DMS153 (cell line): ENCODE measurements at places on chromosomes 12 and 14.

GRCh38 chr12:13027032-13027431, 17.1 kb upstream of the FAM234B start:
- no peak for DNase-seq

DNA sequence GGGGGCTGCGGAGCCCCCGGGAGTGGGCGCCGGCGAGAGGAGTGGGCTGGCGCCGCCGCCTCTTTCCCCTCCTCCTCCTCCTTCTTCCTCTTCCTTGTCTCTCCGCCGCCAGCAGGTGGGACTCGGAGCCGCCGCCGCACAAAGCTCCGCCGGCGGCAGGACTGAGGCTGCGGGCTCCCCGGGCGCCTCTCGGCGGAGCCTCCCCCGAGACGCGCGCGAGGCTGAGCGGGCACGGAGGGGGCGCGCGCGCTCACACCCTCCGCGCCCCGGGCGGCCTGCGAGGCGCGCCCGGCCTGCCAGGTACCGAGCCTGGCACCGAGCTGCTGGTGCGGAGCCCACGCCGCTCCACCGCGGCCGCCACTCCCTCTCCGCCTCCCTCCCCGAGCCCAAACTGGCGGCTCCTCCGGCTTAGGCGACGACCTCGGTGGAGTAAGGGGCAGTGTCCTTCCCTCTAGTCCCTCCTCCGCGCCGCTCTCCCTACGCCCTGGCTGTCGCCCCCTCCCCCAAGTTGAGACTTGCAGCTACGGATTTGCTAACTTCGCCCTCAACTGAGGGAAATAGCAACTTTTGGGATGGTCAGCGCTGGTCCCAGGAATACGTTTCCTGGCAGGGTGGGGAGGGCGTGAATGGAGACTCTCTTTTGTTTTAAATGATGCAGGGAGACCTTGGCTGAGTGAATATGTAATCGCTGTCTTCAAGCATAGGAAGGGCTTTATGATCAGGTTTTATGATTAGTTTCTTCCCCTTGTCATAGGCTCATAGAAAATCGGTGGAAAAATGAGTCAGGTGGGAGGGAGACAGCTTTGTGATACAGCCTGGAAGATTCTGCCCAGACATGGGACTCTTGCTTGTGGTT, 199.5 kb upstream of the CAND1 start:
- DNase-seq = no peak

- DNase-seq = no peak
Measured at GRCh38 chr14:77498120-77498979, at the start of gene ISM2. ISM2 (minus strand) TSS chr14:77498816; CDS start chr14:77498793, 23 bp downstream.

DNA sequence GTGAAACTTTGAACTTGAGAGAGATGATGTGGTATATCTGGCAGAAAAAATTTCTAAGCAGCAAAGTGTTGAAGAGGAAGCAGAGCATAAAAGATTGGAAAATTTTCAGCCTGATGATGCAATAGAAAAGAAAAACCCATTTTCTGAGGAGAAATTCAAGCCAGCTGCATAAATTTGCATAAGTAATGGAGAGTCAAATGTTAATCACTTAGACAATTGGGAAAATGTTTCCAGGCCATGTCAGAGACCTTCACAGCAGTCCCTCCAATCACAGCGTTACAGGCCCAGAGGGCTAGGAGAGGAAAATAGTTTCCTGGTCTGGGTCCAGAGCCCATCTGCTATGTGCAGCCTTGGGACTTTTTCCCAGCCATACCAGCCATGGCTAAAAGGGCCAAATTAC, 469.0 kb upstream of the FOXG1 start:
- DNase-seq = no peak

DNA sequence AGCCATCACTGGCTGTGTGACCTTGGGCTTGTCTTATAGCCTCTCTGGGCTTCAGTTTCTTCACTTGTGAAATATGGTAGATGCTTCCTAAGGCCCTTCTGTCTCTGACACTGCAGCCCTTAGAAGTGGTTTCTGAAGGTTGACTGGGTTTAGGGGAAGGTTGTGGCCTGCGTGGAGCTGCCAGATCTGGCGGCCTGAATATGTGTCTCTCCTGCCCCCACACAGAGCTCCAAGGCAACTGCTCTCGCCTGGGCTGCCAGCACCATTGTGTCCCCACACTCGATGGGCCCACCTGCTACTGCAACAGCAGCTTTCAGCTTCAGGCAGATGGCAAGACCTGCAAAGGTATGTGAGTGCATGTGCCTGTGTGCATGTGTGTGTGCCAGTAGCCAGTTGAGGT, 4.0 kb downstream of the LRP1-AS start:
- DNase-seq = no peak

GRCh38 chr14:36256126-36256801, 64.2 kb downstream of the MBIP start:
- no peak for DNase-seq

DNA sequence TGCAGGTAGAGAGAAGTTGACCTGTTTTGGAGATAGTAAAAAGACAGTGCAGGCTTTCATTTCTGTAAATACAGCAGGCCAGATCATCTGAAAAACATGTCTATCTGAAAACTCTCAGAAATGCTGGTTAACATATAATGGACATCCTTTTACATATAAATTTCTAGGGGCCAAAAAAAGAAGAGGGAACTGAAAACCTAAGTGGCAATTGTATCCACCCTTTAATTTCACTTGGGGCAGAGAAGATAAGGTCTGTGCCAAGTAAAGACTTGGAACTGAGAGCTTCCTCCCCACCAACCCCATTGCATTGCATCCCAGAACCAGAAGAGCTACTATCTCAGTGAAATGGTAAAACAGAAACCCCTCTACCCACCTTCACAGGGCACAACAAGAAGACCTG, 141.0 kb downstream of the SRGAP1 start:
- DNase-seq = no peak

GRCh38 chr12:72937486-72937885, 665.3 kb downstream of the TRHDE start:
- no peak for DNase-seq

- DNase-seq = no peak
Measured at GRCh38 chr14:24863968-24864684, 185.8 kb downstream of the STXBP6 start.

DNA sequence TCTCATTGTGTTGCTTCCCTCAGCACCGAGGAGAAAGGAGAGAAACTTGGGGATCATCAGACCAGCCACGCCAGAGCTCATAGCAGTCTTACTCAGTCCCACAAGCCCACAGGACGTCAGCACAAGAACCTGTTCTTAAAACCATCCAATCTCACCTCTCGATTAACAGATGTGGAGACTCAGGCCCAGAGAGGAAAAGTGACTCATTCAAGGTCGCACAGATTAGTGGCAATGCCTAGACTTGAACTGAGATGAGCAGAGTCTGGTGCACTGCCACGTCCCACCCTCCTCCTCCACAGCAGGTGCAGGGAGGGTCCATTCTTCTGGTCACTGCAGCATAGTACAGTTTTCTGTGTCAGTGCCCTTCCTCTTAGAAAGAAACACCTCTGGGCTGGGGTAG, 154.9 kb upstream of the PZP start:
- DNase-seq = no peak

GRCh38 chr12:81502912-81503695, 256.0 kb downstream of the PPFIA2 start:
- DNase-seq = no peak

GRCh38 chr12:111182382-111182781, 186.5 kb downstream of the PHETA1 start:
- DNase-seq = no peak

GRCh38 chr12:52633383-52633782, 15.0 kb upstream of the KRT73 start:
- DNase-seq = no peak

DNA sequence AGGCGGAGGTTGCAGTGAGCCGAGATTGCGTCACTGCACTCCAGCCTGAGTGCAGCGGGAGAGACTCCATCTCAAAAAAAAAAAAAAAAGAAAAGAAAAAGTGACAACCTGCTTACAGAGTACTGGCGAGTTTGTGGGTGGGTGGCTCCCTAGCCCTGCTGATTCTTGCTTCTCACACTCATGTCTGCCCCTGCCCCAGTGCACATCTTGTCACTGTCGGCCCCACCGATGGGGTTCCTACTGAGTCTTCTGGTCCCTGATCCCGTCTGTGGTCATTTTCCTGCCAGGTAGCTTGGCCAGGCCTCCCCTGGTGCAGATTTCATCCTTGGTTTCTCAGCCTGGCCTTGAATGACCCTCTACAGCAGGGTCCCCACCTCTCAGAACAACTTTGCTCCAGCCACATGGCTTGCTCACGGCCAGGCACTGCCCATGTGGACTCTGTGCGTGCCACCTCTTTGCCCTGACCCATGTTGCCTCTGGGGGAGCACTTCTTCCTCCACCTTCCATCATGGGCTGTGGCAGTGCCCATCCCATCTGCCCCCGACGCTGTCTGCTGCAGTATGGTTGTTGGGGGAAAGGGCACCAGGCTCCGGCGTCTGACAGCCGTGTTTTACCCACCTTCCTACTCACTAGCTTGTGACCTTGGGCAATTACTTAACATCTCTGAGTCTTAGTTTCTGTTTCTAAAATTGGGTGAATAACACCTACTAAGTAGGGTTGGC, 2.1 kb upstream of the PTPN6 start:
- DNase-seq = no peak

GRCh38 chr12:15356951-15357364, 34.6 kb downstream of the PTPRO start:
- peak; percentile 69 for DNase-seq

- no peak for DNase-seq
Measured at GRCh38 chr12:12486661-12487240, 75.9 kb downstream of the DUSP16 start.

GRCh38 chr12:111757361-111758119, 9.2 kb upstream of the ALDH2 start:
- no peak for DNase-seq

DNA sequence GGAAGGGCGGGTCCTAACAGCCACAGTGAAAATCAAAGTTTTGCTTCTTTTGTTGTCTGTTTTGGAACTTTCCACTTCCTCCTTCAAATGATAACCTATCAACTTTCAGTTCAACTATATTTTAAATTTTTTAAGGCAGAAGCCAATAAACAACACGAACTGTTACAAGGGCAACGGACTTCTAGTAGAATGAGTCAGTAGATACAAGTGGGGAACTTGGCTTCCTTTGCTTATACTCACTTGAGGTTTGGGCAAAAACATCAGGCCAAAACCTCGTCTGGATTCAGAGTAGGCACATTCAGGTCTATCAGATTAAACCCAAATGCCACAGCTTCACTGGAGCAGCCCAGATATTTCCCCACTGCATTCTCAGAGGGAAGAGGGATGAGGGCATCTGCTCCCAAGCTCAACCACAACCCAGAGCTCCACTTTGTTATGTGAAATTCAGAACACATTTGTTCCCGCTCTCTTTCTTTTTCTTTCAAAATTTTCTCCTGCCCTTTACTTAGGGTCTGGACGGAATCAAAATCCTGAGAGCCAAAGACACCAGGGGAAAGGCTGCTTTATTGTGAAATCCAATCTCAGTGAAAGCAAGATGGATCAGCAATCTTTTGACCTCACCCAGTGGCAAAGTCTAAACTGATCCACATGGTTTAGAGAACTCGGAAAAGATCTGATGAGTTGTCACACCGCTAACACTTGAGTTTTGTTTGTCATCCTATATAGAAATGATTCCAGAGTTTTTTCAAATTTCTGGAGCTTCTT, 152.5 kb upstream of the BTG1 start:
- no peak for DNase-seq

DNA sequence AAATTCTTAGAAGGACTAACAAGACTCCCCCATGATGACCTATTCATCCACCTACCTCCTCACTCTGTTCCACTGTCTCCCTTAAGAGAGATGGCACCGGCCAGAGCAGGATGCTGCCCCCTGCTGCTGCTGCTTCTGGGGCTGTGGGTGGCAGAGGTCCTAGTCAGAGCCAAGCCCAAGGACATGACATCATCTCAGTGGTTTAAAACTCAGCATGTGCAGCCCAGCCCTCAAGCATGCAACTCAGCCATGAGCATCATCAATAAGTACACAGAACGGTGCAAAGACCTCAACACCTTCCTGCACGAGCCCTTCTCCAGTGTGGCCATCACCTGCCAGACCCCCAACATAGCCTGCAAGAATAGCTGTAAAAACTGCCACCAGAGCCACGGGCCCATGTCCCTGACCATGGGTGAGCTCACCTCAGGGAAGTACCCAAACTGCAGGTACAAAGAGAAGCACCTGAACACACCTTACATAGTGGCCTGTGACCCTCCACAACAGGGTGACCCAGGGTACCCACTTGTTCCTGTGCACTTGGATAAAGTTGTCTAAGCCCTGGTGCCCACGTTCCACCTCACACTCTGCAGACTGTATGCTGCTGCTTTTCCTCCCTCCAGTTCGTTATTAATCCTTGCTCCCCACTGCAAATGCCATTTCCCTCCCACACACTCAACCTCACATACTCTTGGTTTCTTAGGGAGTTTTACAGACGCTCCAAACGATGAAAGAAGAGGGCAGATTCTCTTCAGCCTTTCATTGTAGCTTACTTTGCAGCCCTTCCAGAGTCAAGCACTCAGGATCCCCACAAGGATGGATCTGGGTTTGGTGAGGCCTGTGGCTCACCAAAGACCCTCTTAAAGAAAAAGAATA, at the start of gene RNASE8:
Gene RNASE8 (plus strand): TSS at position 20 of the 873 bp plus-strand sequence. CDS start 71 bp downstream, at position 91.
- no peak for DNase-seq

DNA sequence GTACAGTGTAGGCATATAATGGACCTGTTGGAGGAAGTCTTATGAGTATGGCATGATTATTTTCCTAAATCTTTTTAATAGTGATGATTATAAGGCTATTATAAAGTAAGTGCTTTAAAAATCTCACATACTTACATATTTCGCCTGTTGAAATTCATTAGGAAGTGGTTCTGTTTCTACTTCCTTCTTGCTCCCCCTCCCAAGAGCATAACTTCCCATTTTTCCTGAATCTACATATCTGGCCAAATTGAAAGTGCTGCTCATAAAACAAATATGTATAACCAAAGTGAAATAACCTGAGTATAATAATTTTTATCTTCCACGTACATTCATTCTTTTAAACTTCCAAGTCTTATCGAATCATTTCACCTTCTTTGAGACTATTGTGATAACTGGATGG, 455.6 kb upstream of the SEL1L start:
- no peak for DNase-seq

DNA sequence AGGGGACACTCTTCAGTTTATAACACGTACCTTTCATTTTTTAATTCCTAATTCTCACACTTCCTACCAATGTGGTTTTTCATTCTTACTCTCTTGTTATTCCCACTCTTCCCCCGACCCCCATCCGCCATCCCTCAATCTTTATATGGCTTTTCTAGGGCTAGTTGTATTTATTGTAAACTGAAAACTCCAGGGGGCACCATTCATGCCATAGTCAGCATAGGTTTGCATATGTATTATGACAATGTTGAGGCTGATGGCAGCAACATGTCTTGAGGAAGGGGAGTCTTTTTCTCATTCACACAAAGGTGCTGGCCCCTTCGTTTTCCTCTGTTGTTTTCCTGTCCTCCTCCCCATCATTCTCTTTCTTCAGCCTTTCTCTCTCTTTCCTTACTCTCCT, 27.7 kb upstream of the LTA4H start:
- no peak for DNase-seq
